ENCODE measurements at places on chromosomes 1 and 21.

DNA sequence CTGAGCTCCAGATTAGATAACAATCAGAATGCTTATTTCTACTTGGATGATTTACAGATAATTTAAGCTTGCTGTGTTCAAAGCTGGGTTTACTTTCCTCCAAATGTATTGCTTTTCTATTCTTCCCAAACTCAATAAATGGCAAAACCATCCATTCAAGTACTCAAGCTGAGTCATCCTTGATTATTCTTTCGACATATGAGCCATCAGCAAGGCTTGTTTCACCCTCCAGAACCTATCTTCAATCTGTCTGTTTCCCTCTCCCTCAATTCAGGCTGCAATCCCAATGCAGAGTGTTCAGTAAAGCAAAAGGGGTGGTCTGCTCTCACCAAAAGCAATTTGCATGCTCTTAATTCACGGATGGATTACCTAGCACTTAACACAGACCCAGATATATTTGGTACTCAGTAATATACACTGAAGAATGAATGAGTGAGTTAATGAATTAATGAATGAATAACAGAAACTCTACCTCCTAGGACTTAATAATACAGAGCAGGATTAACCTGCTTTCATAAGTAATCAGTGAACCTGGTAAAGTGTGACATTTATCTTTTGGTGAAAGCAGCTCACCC, 41.9 kb downstream of the DDR2 start:
- DNase-seq = no peak

GRCh38 chr1:39977202-39977601, 22.3 kb downstream of the MFSD2A start:
- no peak for DNase-seq

GRCh38 chr21:32979598-32980268, 46.0 kb upstream of the OLIG2 start:
- DNase-seq = no peak

DNA sequence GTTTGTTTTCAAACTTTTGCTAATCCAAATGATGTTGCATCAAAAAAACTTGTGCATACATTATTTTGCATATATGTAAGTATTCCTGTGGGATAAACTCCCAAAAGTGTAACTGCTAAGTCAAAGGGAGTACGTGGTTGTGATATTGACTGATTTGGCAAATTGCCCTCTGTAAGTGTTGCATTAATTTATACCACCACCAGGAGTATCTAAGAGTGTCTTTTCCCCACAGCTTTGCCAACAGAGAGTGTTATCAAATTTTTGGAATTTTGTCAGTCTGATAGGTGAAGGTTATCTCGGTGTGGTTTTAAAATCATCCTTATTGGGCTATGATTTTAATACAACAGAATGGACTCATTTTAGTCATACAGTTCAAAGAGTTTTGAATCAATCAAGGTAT, 30.1 kb upstream of the PARP1 start:
- no peak for DNase-seq

GRCh38 chr1:47325528-47325927, 8.1 kb upstream of the CMPK1 start:
- no peak for DNase-seq

DNA sequence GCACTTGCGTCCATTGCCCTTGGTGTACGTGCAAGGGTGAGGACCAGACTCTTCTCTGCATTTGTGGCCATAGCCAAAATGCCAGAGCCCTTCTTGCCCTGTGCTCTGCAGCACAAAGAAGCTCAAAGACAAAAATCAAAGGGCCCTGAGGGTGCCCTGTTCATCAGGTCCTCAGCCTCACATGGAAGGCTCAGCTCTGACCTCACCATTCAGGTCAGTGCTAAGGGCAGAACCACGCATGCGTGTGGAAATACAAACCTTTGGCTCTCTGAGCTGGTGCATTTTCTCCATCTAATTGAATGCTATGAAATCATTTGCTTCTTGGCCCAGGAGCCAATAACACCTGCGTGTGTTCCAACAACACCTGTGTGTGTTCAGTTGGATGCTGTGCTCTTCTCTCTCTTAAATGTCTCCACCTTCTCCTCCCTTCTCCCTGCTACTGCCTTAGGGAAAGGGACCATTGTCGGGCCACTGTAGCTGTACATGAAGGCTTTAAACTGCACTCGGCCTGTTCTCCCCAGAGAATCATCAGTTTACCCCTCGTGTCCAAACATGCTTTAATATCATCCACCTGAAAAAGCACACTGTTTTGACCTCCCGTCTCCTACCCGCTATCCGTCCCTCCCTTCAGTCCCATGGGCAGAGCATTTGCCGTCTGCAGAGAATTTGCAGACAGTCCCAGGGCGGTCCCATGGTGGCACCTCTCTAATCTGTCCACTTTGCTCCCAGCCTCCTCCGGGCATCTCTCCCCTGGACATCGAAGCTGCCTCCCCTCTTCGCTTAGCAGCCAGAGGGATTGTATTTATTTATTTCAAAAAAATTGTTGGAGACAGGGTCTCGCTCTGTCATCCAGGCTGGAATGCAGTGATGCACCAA, 60.6 kb downstream of the EVA1C start:
- no peak for DNase-seq
